ENCODE measurements at places on chromosomes 3 and 15. TPM values are rescaled to one million over a fixed set of nuclear protein-coding genes. Genes with fewer than 3 reads are reported as not detected.

- H3K4me3 ChIP-seq = no peak overlapping the region
- no peaks in the 10 kb centered on the region for H3K27me3 ChIP-seq
- H3K27ac ChIP-seq = no peak overlapping the region
- no peaks in the 10 kb centered on the region for H3K4me1 ChIP-seq
Observed at GRCh38 chr3:55247666-55248065, 239.4 kb downstream of the WNT5A start.

GRCh38 chr15:57914350-57915055, 151.0 kb downstream of the ALDH1A2 start:
- no peak for DNase-seq
- H3K27me3 ChIP-seq = no peaks in the 10 kb centered on the region
- no peak overlapping the region for H3K4me3 ChIP-seq
- H3K36me3 ChIP-seq = no peaks in the 10 kb centered on the region
- no peak overlapping the region for H3K27ac ChIP-seq
- H3K4me1 ChIP-seq = no peaks in the 10 kb centered on the region

- H3K4me1 ChIP-seq = peaks cover 51% of the 10 kb centered on the region
- no peak for DNase-seq
- no peak overlapping the region for H3K4me3 ChIP-seq
- H3K27me3 ChIP-seq = no peaks in the 10 kb centered on the region
Observed at GRCh38 chr3:192830291-192831110, 87.2 kb downstream of the MB21D2 start.

DNA sequence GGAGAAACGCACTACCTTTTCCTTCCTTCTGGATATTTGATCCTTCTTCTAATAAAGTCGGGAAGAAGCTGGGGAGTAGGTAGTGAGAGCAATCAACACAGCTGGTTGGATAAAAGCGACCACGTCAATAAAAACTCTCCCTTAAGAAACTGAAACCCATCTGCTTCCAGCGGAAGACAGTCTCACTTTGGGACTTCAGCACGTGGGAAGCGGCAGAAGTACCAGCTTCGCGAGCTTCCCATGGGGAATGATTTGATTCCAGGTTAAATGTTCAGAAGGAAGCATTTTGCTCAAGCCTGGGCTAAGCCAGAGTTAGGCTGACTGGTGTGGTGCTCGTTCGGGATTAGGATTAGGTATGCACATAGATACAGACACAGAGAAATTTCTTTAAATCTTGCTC, 262.3 kb upstream of the LYSMD4 start:
- no peak overlapping the region for H3K27ac ChIP-seq
- no peaks in the 10 kb centered on the region for H3K4me1 ChIP-seq
- H3K4me3 ChIP-seq = no peak overlapping the region
- H3K36me3 ChIP-seq = no peaks in the 10 kb centered on the region
- no peaks in the 10 kb centered on the region for H3K27me3 ChIP-seq

- H3K27ac ChIP-seq = no peak overlapping the region
- no peaks in the 10 kb centered on the region for H3K36me3 ChIP-seq
- peaks cover 26% of the 10 kb centered on the region for H3K4me1 ChIP-seq
Observed at GRCh38 chr3:195197765-195198425, 73.1 kb downstream of the XXYLT1 start.

- H3K27me3 ChIP-seq = no peaks in the 10 kb centered on the region
- DNase-seq = no peak
- no peaks in the 10 kb centered on the region for H3K36me3 ChIP-seq
- H3K27ac ChIP-seq = no peak overlapping the region
- no peaks in the 10 kb centered on the region for H3K4me1 ChIP-seq
Observed at GRCh38 chr3:147237991-147238390, 168.4 kb downstream of the ZIC4 start.

DNA sequence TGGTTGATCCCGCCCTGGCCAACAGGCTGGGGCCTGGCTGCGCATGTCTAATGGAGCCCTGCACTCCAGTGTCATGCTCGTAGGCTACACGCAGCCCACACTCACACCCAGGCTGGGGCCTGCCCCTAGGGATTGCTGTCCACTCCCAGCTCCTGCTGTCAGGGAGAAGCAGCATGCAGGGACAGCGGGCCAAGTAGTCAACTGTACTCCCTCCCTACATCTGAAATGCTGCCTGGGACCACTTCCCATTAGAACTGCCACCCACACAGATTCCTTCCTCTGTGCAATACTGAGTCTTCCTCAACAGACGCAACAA, 16.1 kb downstream of the ALS2CL start:
- no peak overlapping the region for H3K4me3 ChIP-seq
- H3K27me3 ChIP-seq = no peaks in the 10 kb centered on the region
- H3K27ac ChIP-seq = no peak overlapping the region
- no peaks in the 10 kb centered on the region for H3K36me3 ChIP-seq
- DNase-seq = no peak

GRCh38 chr3:172511783-172512762, 11.2 kb downstream of the TNFSF10 start:
- H3K36me3 ChIP-seq = no peaks in the 10 kb centered on the region
- no peak overlapping the region for H3K4me3 ChIP-seq
- H3K27me3 ChIP-seq = no peaks in the 10 kb centered on the region
- no peak for DNase-seq
- H3K27ac ChIP-seq = no peak overlapping the region

GRCh38 chr3:50588759-50589433, 19.6 kb downstream of the HEMK1 start:
- H3K4me1 ChIP-seq = peaks cover 30% of the 10 kb centered on the region
- H3K36me3 ChIP-seq = no peaks in the 10 kb centered on the region
- no peak overlapping the region for H3K27ac ChIP-seq
- no peak for DNase-seq

GRCh38 chr3:171494457-171495109, 34.4 kb upstream of the TNIK start:
- no peak for DNase-seq
- H3K4me3 ChIP-seq = no peak overlapping the region
- H3K36me3 ChIP-seq = no peaks in the 10 kb centered on the region
- H3K4me1 ChIP-seq = no peaks in the 10 kb centered on the region

The CCDC33 gene
- total RNA-seq = not detected

The PGBD4 gene
- 0.90 TPM for total RNA-seq

The CBLB gene
- 154 TPM for total RNA-seq

Data from tibial nerve (tissue), 4 donors.